IPS DF 19.7 (cell line): ENCODE measurements at places on chromosomes 12 and 14.
A peak's percentile ranks its signal among the peaks of the same experiment; 100 is the strongest.

DNA sequence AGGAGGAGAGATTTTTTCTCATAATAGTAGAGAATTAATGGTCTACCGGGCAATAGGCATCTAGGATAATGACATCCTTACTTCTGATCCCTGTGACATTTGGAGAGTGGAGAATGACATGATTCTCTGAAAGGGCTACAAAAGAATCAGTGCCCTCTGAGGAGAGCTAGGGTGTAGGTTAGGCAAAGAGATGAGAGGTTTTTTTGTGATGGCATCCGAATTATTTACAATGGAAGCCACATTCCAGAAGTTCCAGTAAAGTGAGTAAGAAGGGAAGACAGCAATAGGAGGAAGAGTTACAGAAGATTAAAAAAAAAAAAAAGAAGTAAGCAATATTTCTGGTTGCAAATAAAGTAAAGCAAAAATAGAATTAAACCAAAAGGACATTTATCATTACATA is 478.0 kb downstream of the RMST start:
- peak; percentile 25 for DNase-seq

GRCh38 chr12:24121911-24122310 is 172.4 kb upstream of the SOX5 start:
- DNase-seq = no peak

DNA sequence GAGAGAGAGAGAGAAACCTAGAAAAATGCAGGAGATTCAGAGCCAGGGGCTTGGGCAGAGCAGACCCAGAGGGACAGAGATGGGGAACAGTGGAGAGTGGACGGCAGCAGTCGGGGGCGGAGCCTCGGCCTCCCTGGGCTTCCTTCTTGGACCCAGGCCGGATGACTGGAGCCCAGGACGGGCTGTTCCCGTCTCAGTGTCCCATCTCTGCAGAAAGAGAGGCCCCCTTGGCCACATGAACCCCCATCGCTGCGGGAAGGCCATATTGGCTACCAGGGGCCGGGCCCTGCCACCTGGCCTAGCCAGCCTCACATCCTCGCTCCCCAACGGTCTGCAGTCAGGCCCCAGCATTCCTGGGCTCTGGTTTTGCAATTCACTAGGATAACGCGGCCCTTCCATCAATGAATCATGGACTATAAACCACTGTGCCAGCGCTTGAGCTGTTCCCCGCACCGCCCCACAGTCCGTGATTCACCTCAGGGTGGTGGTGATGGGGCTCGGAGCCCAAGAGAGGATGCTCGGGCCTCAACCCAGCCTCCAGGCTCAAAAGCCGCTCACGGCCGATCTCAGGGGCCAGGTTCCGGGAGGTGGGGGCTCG is 116.5 kb downstream of the RFLNA start:
- no peak for DNase-seq

DNA sequence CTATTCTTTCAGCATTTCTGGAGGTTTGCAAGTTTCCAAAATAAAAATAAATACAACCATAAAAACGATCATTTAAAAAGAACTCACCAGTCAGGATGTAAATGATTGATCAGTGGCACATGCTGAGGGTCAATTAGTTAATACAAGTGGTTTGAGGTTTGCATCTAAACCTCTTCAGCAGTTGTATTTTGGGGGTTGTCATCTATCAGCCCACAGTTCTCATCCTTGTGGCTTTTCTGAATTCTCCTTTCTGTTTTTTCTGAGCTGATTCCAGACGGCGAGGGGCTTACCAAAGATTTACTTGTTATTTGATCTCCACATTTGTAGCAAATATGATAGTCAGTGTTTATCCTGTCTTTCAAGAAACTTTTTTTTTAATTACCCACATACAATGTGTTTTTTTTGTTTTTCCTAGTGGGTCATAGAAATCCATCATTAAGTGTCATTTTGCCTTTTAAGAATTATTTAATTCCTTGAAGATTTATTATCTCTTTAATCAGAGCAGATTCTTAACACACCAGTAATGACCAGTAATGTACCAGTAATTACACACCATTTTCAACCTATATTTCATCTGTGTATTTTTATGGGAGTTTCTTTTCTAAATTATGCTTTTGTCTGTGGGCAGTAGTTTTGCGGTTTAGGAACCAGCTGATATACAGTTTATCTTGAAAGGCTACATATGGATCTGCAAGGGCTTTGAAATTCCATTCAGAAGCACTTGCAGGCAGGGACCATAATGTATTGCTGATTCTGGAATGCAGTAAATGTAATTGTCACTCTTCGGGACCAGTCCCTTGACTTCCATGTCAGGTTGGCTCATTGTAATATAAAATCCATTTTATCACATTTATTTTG is 56.3 kb upstream of the DAAM1 start:
- no peak for DNase-seq

- DNase-seq = no peak
Observed at GRCh38 chr12:93099792-93100191, 170.7 kb upstream of the EEA1 start.

- DNase-seq = no peak
Observed at GRCh38 chr14:67137744-67138371, 51.4 kb upstream of the GARIN2 start.

DNA sequence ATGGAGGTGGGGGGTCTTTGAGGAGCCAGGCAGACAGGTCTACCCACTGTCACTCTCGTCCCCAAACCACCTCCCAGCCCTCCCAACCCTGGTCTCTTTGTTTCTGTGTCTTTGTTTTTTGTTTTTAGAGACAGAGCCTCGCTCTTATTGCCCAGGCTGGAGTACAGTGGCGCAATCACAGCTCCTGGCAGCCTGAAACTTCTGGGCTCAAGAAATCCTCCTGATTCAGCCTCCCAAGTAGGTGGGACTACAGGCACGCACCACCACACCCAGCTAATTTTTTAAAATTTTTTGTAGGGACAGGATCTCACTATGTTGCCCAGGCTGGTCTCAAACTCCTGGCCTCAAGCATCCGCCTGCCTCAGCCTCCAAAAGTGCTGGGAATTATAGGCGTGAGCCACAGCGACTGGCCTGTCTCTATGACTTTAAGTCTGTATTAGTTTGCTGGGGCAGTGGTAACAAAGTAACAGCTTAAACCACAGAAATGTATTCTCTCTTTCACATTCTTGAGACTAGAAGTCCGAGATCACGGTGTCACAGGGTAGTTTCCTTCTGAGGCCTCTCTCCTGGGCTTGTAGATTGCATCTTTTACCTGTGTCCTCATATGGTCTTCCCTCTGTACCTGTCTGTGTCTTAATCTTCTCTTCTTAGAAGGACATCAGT is 26.1 kb downstream of the DTX1 start:
- no peak for DNase-seq

DNA sequence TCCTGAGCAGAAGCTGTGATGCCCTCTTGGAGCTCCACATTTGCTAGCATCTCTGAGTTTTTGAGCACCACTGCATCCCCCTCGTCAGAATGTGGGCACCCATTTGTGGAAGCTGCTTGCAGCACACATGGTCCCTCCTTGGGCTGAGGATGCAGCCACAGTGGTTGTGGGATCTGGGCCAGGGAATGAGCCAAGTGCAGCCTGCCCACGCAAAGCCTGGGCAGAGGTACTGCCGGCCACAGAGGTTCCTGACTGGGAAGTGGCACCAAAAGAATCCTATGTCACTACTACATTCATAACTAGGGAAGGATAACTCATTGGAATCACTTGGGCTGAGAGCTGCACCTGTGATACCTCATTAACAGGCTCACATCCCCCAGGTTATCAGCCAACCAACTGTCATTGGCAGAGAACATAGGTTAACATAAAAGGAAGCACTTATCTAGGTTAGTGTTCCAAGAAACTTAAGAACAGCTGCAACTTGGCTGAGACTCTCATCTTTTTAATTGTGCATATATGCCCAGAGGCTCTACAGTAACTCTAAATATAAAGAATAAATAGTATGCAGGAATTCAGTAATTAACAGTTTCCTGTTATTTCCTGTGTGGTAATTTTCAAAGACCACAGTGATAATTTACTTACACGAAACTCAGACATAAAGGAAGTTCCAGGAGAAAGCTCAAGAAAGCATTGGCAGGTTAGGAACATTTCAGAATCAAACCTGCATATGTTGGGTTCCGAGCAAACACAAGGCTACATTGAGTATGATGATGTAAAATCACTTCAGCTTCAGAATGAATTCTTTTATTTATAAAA is 145.3 kb downstream of the BCAT1 start:
- no peak for DNase-seq

DNA sequence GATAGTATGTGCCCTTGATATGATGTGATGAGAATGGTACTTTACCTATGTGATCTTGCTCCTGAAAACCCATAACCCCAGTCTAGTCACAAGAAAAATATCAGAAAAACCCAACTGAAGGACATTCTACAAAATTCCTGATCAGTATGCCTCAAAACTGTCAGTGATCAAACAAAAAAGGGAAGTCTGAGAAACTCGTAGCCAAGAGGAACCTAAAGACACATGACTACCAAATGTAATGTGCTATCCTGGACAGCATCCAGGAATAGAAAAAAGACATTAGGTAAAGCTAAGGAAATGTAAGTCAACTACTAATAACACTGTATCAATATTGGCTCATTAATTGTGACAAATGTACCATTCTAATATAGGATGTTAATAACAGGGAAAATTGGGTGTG is 4.1 kb upstream of the WIF1 start:
- DNase-seq = no peak

DNA sequence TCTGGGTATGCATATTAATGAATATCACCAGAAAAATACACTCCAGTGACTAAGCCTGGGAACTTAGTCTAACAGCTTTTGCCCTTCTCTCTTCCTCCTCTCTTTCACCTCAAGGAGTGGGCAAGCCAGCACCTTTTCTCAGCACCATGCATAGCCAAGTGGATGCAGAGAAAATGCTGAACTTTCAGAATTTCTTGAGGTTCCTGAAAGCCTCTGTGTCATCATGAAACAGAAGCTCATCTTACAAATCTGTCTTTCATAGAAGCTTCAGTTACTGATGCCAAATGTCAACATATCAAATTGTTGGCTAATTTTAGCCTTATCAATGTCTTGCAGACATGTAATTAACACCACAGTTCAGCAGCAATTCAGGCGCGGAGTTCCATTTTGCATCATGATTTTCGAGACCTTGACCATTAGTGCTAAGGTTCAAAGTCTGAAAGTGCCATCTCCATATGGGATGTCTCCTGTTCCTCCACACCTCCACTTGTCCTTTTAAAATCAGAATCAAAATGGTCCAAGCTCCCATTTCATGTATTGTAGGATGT is 51.1 kb upstream of the RPH3A start:
- DNase-seq = no peak

GRCh38 chr14:61516964-61517653 is 178.2 kb upstream of the HIF1A start:
- DNase-seq = no peak

- no peak for DNase-seq
Observed at GRCh38 chr12:51449580-51450246, 25.1 kb downstream of the SLC4A8 start.

- no peak for DNase-seq
Observed at GRCh38 chr12:60210756-60211155, 614.9 kb downstream of the SLC16A7 start.

- no peak for DNase-seq
Observed at GRCh38 chr12:66456612-66457011, 154.3 kb downstream of the HELB start.

DNA sequence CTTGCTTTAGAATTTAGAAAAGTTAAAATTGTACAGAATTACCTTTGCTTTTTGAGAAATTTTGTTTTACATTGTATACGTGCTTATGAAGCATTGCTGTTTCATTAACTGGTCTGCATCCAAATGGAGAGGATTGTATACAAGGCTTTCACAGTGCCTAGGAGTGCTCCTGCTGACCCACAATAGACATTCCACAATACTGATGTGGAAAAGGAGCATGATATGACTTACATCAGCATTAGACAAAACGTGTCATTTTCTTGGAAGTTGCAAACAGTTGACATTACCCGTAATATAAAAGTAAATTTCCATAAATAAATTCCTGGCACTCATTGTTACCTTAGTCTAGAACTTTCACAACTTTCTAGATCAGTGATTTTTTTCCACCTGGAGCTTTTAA is 1.9 kb downstream of the PRKD1 start:
- no peak for DNase-seq

DNA sequence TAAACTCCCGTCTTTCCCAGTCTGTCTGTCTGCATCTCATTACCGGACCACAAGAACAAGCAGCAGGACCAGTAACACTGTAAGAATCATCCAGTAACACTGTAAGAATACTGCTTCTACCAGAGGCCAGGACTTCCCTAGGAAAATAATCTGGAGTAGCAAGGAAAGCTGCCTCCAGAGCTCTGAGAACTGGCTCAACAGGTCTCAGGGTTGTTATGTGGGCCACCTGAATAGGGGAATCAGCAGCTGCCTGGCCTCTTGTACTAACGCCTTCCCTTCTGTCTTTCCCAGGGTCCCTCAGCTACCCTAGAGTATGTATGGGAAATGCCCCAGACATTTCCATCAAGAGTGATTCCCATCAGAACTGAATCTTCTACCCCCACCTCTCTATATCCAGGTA is 954 bp upstream of the SLC39A2 start:
- no peak for DNase-seq

DNA sequence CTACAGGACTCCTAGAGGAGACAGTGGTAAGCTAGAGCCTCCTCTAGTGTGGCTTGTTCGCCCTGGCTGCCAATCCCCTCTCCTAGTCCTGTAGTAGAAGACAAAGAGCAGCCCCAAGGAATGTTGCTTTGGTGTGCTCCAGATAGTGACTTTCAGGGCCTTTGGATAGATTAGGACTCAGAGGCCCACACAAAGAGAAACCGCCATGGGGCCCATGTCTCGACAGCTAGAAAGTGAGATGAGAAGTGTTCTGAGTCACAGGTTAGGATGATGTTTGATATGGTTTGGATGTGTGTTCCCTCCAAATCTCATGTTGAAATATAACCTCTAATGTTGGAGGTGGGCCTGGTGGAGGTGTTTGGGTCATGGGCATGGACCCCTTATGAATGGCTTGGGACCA is 51.8 kb upstream of the JDP2 start:
- no peak for DNase-seq

DNA sequence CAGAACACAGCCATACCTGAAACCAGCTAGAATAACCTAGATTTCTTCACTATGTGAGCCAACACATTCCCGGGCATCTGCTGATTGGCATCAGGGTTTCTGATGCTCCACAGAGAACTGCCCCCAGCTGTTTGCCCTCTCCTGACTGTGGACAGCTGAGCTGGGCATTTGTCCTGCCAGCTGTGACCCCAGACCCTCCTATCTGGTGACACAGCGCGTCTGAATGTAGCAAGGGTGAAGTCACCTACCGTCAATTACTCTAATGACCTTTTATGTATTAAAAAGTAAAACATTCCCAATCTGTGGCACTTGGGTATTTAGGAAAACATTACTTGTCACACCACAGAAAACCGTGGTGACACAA is 29.7 kb upstream of the SFSWAP start:
- no peak for DNase-seq

DNA sequence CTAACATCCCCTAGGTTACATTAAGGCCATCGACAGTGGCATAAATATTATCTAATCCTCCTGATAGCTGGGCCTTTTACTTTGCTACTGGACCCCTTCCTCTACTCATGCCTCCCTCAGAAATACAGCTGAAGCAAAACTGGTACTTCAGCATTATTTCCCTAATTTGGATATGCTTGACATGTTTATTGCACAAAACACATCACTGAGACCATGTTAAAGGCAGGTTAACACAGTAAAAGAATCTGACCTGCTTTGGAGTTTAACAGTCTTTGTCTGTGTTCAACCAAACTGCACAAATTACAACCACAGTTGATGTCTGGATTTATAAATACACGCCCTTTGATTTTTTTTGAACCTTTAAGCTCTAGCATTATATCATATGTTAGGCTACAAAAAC is 156.6 kb downstream of the FOXA1 start:
- DNase-seq = no peak
